ENCODE measurements at places on chromosomes 11 and 22.

GRCh38 chr11:60378354-60378753 is at the start of gene MS4A7:
TSS of gene MS4A7 (plus strand) at chr11:60378532. CDS start at chr11:60383142, 4,610 bp downstream.
- DNase-seq = no peak

- DNase-seq = no peak
Observed at GRCh38 chr22:47053013-47053725, 290.7 kb downstream of the TBC1D22A start.

DNA sequence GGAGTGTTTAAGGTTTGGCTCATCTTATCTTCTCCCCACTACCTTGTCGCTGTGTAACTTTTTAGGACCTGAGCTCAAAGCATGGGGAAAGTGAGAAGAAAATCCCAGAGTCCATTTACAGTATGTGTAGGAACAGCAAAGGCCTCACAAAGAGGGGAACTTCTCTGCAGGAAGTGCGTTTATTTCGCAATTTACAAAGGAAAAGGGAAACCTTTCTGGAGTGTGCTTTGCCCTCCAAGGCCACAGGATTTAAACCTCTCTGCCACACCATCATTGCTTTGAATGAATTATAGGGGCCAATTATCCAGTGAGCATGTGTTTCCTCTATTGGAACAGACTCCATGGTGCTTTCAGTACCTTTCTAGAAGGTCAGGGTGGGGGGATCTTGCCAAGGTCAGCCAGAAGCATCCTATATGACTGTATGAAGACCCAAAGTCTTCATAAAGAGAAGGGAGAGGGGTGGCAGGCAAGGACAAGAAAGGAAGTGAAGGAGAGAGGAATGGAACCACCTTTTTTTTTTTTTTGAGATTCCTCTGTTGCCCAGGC is 68.1 kb upstream of the LMO2 start:
- no peak for DNase-seq

- no peak for DNase-seq
Observed at GRCh38 chr11:44868455-44869421, 81.9 kb downstream of the TP53I11 start.

DNA sequence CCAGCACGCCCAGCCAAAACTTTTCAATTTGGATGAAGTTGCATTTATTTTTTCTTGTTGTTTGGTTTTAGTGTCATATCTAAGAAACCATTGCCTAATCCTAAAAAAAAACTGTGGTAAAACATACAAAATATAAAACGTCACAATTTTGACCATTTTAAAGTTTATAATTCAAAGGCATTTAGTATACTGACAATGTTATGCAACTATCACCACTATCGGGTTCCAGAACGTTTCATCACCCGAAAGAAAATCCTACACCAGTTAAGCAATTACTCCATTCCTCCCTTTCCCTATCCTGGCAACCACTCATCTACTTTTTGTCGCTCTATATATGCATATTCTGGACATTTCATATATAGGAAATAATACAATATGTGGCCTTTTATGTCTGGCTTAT is 30.5 kb upstream of the PHOX2A start:
- no peak for DNase-seq

DNA sequence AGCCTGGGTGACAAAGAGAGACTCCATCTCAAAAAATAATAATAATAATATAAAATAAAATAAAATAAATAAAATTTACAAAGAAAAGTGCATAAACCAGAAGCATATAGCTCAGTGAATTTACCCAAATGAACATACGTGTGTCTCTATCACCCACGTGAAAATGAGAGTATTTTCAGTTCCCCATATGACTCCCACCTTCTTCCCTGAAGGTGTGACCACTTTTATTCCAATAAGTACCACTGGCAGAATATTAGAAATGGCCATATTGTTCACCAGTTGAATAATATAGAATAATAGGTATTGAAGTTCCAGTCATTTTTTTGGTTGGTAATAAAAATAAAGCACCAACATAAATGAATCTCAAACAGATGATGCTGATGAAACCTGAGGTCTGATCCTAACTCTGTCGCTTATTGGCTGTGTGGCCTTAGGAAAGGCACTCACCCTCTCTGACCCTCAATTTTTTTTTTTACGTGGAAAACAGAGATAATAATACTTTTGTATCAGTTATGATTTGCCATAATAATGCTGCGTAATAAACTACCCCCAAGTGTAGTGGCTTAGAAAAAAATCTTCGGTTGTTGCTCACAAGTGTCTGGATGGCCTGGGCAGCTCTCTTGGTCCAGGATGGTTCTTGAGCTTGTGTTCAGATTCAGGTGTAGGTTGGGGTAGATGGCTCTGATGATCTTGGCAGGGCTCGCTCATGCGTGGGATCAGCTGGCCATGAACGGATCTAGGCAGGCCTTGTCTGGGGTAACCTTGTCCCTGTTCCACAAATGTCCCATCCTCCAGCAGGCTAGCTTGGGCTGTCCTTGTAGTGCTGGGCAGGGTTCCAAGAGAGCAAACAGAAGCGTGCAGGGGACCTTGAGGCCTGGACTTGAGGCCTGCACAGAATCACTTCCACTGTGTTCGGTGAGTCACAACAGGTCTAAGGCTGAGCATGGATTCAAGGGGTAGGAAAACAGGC is 88.1 kb downstream of the MYO18B start:
- no peak for DNase-seq

DNA sequence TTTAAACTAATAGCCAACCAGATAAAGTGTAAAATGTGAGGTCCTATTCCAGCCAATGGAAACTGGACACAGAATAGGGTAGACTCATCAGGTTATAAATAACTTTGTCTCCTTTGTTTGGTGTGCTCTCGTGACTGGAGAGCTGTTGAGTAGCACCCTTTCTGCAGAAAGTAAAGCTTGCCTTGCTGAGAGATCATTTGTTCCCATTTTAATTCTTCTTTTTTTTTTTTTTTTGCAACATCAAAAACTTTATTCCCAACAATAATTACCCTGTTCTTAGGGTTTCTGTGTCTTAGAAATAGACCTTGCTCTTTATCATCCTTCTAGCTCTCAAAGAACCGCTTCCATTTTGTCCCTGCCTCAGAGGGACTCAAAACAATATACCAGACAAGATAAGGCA is 220.4 kb downstream of the FAM76B start:
- no peak for DNase-seq

GRCh38 chr11:82899957-82900276 is 313 bp downstream of the PRCP start:
- DNase-seq = no peak

DNA sequence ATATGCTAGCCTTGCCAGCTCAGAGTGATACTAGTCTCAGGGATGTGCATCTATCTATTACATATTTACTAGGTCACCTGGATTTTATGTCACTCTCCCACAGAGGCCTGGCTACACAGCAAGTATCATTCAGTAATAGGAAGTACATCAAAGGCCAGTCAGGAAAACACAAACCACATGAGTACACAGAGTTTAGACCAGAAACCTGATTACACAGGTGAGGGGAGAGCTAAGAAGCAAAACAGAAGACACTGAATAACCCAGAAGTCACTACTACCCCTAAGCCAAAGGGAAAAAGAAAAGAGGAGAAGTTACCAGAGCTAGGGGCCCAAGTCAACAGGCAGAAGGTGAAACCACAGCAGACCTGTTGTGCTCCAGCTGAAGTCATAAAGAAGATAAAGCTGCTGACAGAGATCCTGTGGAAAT is 13.3 kb downstream of the LPXN start:
- DNase-seq = no peak

- peak; percentile 85 for DNase-seq
Observed at GRCh38 chr11:61777234-61778090, 14.9 kb downstream of the TMEM258 start.

DNA sequence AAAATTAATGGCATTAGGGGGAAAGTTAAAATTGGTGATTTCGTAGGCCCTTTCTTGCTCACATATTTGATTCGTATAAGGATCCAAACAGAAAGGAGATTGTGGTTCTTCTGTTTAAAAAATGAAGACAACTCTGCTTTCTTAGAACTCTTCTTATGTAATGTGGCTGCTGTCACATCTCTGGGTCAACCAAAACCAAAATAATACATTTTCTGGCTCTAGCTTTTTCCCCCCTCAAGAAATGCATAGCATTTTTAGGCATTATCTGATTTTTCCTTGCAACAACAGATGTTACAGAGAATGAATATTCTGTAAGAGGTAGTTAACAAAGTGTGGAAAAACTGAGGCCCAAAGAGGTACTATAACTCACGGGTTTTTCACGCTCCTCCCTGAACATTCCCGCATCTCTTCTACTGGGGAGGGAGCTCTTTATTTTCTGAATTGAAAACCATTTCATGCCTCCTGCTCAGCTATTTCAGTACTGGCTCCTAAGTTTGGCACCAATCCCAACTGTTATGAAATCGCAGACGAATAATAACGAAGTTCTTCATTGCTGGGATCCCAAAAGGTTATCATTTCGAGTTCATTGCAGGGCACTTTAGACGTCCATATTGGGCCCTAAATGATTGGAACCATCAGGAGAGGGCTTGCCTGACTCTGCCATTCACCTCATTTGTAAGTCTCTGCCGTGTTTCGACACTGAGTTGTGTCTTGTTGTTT is 17.1 kb downstream of the GRAP2 start:
- DNase-seq = no peak

- DNase-seq = peak; percentile 74
Observed at GRCh38 chr22:41697126-41697775, 2.1 kb upstream of the MEI1 start.

DNA sequence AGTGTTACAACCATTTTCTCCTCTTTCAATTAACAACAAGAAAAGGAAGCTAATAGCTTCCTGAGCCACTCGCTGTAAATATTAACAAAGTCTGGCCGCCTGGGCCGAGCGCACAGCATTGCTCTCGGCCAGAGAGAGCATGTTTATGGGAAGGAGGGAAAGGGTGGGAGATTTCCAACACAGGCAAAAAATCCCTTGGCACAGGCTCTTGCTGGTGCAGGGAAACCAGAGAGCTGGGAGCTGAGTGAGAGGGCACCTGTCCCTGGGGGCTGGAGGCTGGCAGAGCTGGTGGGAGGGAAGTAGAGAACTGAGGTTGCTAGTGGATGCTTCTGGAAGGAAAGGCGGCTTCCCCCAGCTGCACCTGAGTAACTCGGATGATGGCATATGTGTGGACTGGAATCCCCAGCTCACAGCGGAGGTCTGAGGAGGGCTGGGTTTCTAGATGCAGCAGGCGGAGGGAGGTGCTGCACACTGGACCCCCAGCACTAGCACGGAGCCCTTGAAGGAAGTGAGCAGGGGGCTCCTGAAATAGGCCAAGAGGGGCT is 59.6 kb downstream of the FLRT1 start:
- DNase-seq = no peak

- DNase-seq = no peak
Observed at GRCh38 chr11:19723572-19724342, 11.1 kb downstream of the NAV2 start.

GRCh38 chr11:133115099-133115498 is 417.2 kb downstream of the OPCML start:
- no peak for DNase-seq

- no peak for DNase-seq
Observed at GRCh38 chr11:70625582-70626518, 227.5 kb downstream of the CTTN start.

DNA sequence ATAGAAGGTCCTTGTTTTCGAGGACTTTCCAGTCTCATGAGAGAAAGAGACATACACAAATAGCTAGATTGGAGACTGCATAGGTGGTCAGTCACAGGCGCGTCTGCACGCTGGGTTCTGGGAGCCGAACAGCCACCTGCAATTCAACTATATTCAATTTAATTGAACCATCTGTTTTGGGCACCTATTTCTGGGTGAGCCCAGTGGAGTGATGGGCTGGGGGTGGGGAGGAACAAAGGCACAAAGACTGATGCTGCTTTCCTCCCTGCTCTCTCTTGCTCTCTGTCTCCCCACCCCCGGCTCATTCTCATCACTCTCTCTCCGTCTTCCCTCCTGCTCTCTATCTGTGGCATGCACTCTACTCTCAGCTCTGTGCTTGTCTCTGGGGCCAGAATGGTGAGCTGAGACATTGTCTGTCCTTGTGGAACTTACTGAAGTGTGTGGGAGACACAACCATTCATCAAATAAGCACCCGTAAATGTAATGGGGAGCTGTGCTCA is 48.1 kb upstream of the B3GAT1 start:
- DNase-seq = no peak

DNA sequence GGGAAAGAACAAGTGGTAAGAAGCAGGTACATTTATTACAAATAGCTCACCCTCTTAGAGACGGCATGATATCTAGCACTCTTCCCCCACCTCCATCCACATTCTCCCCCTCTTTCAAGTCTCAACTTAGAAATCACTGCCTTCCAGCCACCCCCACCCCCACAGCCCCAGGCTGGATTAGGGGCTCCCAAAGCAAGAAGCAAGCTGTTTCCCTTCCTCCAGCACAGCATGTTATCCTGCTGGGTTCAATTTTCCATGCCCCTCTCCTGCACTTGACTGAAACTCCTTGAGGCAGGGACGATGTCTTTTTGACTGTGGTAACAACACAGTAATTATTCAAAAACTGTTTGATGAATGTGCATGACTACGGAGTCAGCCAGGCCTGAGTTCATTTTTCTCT is 350.7 kb downstream of the LARGE1 start:
- DNase-seq = no peak

DNA sequence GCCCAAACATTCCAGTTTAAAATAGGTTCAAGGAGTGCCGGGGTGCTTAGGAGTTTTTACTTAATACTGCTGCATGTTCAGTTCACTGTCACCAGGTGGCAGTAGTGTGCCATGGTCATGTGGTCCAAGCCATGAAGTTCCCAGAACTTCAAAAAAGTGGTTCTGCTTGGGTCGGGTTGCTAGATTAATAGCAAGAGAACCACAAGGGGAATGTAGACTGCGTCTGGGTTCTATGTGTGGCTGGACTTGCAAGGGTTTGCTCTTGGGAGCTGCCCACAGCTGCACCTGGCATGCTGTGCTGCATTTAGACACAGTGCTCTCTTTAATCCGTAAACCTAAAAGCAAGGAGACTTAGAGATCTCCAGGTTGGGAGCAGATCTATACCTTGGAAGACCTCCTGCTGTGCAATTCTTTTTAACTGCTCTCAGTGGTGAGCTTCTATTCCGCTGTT is 6.5 kb upstream of the SPON1 start:
- peak; percentile 25 for DNase-seq

GRCh38 chr11:2092956-2093412 is 46.2 kb downstream of the IGF2 start:
- no peak for DNase-seq

- no peak for DNase-seq
Observed at GRCh38 chr11:65218446-65218845, 36.7 kb downstream of the CAPN1 start.
